Umbilical cord (tissue), 2 donors: ENCODE measurements at places on chromosomes 16 and 17.

DNA sequence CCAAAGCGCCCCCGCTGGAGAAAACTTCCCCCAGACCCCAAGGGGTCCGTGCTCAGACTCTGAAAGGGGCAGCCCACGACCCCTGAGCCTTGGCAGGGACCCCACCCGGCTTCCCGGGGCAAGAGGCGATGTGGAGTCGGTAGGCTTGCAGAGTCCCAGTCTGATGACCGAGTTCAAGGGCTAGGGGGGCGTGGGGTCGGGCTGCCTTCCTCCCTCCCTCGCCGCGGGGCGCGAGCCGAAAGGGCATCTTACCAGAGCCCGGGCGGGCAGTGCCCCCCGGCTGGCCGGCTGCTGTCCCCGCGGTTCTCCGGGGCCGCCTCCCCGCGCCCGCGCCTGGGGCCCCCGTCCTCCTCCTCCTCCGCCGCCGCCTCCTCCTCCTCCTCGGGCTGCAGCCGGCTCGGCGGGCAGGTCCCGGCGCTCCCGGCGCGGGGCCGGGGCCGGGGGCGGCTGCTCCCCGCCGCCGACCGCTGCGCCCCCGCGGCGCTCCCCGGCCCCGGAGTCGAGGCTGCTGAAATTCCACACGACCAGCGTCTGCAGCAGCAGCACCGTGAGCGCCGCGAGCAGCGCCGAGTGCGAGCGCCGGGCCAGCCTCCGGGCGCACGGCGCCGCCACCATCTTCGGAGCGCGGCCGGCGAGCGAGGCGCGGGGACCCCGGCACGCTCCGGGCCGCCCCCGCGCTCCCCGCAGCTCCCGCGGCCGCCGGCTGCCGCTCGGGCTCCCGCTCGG is 415 bp downstream of the XYLT1 start:
- no peak for DNase-seq

DNA sequence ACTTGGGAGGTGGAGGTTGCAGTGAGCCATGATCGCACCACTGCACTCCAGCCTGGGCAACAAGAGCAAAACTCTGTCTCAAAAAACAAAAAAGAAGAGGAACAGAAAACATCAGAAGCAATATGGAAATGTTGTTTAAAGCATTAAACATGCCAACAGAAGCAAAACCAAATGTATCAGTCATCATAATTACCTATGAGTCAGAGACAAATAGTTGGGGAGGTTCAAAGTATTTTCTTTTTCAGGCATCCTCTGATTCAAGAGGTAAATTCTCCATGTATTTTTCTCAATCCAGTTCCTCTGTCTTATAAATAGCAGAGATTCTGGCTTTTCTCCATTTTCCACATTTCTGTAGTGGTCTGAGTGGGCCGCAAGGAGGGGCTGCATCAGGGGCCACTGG is 2.1 kb upstream of the TM4SF5 start:
- DNase-seq: no peak

- DNase-seq: no peak
Measured at GRCh38 chr17:14699574-14700185, 398.8 kb downstream of the HS3ST3B1 start.

DNA sequence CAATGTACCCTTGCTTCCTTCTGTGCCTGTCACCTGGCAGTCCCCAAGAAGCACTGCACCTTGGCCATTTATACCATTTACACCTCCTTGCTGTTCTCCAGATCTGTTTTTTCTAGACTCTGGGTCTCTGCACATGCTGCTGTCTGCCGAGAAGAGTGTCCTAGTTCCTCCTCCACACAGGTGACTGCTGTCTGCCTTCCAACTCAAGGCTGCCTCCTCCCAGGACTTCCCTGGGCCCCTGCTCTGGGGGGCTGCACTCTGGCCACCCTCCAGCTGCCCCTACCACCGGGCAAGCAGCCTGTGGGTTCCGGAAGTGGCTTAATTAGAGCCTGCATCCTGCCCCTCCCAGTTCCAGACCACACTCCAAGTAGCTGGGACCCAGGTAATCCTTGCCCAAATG is 5.7 kb upstream of the LIMD2 start:
- no peak for DNase-seq

GRCh38 chr17:79272666-79273219 is 198.1 kb downstream of the ENGASE start:
- no peak for DNase-seq

DNA sequence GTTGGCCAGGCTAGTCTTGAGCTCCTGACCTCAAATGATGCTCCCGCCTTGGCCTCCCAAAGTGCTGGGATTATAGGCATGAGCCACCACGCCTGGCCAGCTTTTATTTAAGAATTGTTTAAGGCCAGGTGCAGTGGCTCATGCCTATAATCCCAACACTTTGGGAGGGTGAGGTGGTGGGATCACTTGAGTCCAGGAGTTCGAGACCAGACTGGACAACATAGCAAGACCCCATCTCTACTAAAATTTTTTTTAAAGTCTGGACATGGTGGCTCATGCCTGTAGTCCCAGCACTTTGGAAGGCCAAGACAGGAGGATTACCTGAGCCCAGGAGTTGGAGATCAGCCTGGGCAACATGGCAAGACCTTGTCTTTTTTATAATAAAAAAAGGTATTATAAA is 5.2 kb downstream of the PLXDC1 start:
- DNase-seq: no peak

DNA sequence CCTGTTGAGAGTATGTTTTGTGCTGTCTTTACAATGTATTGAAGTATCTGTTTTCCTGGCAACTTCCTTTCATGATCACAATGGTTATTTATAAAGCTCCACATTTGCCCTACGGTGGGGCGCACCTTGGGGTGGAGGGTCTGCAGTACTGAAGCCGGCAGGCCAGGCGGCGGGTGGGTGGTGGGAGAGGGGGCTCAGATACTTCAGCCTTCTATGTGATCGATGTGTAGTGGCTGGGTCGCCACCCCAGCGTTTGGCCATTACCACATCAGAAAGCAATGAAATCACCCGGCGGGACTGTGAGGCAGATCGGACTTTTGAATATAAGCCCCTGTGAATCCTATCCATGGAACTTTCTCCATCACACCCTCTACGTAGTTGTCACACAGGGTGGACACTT is 196.6 kb downstream of the FOXL1 start:
- no peak for DNase-seq

- DNase-seq: no peak
Measured at GRCh38 chr17:29557739-29558116, 9.1 kb downstream of the ABHD15 start.

DNA sequence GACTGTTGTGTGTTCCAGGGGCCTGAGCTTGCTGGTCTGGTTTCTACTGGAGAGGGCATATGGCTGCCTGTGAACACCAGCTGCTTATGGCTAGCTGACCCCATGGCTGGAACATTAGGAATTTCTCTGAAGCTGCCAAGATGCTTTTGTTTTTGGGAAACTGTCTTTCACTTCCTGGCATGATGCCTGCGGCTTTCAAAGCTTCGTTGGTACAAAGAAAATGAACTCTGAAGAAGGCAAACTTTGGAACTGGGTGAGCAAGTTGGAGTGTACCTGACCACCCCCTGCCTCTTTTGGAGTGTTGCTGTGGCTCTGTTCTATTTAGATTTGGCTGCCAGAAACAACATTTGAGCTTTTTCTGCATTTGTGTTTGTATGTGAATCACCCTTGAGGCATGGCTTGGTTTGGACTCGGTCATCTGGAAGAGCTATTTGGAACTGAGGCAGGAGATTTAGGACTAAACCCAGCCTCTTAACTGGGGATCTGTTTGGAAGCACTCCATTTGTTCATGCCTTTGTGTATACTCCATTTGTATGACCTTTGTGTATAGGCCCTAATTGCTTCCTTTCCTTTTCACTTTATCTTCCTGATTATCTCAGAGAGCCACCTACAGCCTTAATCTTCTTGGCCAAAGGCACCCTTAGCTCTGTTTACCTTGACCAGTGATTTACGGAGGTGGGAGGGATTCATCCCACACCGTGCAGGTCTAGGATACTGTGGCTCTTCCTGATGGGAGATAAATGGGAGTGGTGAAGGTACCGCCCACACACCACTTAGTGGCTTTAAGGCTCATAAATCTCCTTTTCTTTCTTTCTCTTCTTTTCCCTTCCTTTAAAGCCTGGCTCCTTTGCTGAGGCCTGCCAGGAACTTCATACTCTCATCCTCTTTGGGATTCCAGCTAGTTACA is 7.3 kb upstream of the CPHXL start:
- peak; percentile 93 for DNase-seq

DNA sequence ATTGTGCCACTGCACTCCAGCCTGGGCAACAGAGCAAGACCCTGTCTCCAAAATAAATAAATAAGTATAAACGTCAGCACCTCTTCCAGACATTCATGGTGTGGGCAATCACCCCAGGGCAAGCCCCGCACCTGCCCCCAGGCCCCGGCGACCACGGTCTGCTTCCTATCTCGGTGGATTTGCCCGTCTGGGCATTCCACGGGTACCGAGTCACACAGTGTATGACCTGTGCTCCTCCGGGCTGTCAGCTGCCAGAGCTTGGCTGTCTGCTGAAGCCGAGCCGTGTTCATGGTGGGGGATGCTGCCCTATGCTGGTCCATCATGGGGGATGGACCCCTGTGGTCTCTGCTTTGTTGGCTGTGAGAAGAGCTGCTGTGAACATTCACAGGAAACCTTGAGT is 15.4 kb downstream of the CYBC1 start:
- no peak for DNase-seq

- DNase-seq: peak; percentile 65
Measured at GRCh38 chr17:57597531-57598453, 147.3 kb downstream of the CCDC182 start.

GRCh38 chr16:71626858-71627213 is 852 bp downstream of the MARVELD3 start:
- no peak for DNase-seq

DNA sequence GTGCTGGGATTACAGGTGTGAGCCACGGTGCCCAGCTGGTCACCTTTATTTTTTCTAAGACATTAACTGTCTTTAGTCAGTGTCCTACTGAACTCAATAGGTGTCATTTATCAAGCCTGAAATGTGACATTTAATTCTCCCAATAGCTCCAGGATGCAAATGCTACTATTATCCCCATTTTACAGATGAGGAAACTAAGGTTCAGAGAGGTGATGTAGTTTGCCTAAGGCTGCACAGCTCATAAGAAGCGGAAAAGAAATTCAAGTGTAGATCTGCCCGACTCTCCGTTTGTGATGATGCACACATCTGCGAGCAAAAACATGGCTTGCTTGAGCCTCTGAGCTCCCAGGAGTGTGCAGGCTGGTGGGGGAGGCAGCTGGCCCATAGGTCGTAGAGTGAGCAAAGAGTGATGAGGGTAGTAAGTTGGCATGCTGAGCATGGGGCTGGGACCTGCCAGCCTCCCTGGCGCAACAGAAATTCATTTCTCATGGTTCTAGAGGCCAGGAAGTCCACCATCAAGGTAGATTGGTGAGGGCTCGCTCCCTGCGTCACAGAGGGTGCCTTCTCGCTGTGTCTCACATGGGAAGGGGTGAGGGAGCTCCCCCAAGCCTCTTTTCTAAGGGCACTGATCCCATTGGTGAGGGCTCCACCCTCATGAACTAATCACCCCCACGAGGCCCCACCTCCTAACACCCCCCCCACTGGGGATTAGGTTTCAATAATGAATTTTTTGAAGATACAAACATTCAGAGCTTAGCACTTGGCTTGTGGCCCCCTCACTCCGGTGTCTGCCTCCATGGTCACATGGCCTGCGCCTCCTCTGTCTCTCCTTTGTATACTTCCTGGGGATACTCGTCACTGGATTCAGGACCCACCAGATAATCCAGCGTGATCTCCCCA is 141.5 kb upstream of the PLCG2 start:
- no peak for DNase-seq

- DNase-seq: peak; percentile 79
Measured at GRCh38 chr16:50573947-50574744, 25.9 kb downstream of the NKD1 start.

GRCh38 chr16:30381291-30382041 is 895 bp downstream of the SEPTIN1 start:
- DNase-seq: no peak

DNA sequence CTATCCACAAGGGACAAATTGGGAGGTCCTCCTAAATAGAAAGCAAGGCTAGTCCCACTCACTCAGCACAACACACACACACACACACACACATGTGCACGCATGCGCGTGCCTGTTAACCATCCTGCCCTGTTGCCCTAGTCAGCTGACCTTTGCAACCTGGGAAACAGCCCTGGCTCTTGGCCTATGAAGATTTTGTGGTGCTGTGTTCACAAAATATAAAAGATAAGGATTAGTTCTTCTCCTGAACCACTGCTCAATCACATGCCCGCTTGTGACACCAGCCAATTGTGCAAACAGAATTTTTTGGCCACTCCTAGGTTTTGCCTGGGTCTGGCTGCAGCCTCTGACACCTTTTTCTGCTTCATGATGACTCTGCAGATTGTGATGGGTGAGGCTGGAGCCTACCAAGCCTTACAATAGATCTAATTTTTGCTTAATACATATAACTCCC is 3.3 kb upstream of the CES1 start:
- DNase-seq: no peak

GRCh38 chr17:38942696-38943334 is 17.4 kb downstream of the LASP1NB start:
- DNase-seq: no peak

DNA sequence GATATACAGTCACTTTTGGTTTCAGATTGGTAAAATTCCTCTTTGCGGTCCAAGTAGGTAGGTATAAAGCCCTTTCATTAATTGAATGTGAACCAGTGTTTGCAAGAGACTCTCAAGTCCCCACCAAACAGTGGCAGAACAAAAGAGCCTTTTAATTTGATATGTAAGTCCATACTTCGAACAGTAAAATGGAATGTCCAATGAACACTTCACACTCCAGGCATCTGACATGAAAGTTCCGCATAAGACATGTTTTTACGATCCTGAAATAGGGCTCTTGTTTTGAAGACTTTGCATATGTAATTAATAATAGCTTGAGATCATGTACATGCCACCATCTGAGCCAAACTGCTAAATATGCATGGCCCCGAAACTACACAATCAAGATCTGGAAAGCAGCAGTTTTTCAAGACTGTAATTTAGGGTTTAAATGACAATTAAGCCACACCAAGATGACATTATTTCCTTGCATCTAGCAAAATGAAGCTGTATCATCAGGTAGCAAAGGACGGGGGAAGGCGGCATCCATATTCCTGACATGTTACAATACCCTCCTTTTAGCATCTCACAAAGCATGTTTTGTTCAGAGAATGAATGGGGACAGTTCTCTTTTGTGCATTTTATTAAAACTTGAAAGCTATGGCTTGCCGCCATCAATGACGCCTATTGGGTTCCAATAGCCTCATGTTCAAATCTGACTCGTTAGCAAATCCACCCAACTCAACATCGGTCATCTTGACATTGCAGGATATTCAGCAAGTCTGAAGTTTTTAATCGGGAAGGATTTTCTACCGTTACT is 39.4 kb downstream of the LITAF start:
- DNase-seq: no peak

- no peak for DNase-seq
Measured at GRCh38 chr16:57070424-57070823, 22.0 kb upstream of the CPNE2 start.

- DNase-seq: peak; percentile 18
Measured at GRCh38 chr16:66740533-66740932, 10.9 kb downstream of the DYNC1LI2 start.

- no peak for DNase-seq
Measured at GRCh38 chr16:57621521-57622271, 6.7 kb upstream of the ADGRG1 start.
